ENCODE measurements at places on chromosomes 16 and 17. TPM values are rescaled to one million over a fixed set of nuclear protein-coding genes. Genes with fewer than 3 reads are reported as not detected.

- H3K4me1 ChIP-seq, result no peaks in the 10 kb centered on the region
- peaks cover 13% of the 10 kb centered on the region for H3K27me3 ChIP-seq
- H3K27ac ChIP-seq, result no peak overlapping the region
- H3K4me3 ChIP-seq, result no peak overlapping the region
- H3K36me3 ChIP-seq, result no peaks in the 10 kb centered on the region
These were observed 68.1 kb upstream of the SEC14L1 start for GRCh38 chr17:77072670-77073069.

DNA sequence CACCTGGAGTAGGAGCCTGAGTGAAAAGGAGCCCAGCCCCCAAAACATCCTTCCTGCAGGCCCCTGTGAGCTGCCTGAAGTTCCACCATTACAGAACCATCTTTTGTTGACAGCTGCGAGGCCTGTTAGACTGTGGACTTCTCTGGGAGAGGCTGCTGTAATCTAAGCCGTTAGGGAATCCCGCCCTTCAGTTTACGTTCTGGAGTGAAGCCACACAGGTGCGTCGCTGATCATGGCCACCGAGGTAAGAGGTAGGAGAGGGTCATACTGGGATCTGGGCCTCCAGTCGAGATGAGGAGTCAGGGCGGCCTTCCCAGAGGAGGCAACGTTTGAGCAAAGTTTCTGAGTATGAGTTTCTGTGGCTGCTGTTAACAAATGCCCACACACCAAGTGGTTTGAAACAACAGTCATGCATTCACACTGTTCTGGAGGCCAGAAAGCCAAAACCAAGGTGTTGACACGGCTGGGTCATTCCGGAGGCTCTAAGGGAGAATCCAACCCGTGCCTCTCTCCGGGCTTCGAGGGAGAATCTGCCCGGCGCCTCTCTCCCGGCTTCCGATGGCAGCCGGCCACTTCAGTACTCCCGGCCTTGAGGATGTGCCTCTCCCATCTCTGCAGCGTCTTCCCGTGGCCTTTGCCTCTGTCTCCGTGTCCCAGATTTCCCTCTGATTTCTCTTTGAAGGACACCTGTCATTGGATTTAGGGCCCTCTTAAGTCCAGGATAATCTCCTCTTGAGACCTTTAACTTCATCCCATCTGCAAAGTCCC lies 26.6 kb upstream of the ATP2C2 start:
- no peaks in the 10 kb centered on the region for H3K27me3 ChIP-seq
- H3K4me3 ChIP-seq, result no peak overlapping the region
- H3K4me1 ChIP-seq, result no peaks in the 10 kb centered on the region

DNA sequence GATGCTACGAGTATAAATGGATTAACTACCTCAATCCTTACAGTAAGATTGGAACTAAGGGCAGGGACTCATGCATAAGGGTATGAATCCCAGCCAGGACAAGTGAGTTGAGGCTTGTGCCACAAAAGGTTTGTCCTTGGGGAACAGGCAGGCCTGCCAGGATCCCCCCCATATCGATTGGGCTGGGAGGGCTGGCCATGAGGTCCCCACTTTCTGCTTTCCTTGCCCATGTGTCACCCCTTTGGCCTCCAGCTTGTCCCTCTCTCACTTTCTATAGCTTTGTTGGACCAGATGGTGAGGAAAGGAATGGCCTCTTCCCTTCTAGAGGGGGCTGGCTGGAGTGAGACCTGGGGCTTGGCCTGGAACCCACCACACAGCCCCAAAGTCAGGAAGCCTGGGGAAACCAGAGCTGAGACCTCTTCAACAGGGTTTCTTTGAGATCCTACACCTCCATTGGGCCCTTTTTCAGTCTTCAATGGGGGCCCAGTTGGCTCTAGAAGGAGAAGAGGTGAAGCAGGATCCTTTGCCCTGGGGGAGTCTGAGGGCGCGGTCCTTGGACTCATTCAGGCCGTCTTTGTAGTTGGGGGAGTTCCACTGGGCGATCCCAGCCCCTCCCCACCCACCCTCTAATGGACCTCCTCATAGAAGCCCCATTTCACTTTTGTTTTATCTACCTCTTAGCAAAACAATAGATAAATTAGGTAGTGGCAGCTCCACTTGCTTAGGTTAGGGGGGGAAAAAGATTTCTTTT lies 57.3 kb downstream of the IGF2BP1 start:
- DNase-seq, result no peak
- H3K27ac ChIP-seq, result no peak overlapping the region
- no peaks in the 10 kb centered on the region for H3K36me3 ChIP-seq
- H3K27me3 ChIP-seq, result peaks cover 4% of the 10 kb centered on the region
- H3K4me1 ChIP-seq, result peaks cover 6% of the 10 kb centered on the region

- H3K27ac ChIP-seq, result peak overlapping the region; percentile 93
- H3K36me3 ChIP-seq, result peaks cover 21% of the 10 kb centered on the region
- H3K4me1 ChIP-seq, result peaks cover 72% of the 10 kb centered on the region
- peak; percentile 80 for DNase-seq
- no peaks in the 10 kb centered on the region for H3K27me3 ChIP-seq
These were observed 206.8 kb downstream of the PRKCA start for GRCh38 chr17:66508896-66509844.

GRCh38 chr17:39198186-39198566 lies 707 bp upstream of the CACNB1 start:
- H3K27ac ChIP-seq, result peak overlapping the region; percentile 100
- peaks cover 41% of the 10 kb centered on the region for H3K4me1 ChIP-seq
- DNase-seq, result no peak
- peaks cover 33% of the 10 kb centered on the region for H3K36me3 ChIP-seq
- peak overlapping the region; percentile 98 for H3K4me3 ChIP-seq

DNA sequence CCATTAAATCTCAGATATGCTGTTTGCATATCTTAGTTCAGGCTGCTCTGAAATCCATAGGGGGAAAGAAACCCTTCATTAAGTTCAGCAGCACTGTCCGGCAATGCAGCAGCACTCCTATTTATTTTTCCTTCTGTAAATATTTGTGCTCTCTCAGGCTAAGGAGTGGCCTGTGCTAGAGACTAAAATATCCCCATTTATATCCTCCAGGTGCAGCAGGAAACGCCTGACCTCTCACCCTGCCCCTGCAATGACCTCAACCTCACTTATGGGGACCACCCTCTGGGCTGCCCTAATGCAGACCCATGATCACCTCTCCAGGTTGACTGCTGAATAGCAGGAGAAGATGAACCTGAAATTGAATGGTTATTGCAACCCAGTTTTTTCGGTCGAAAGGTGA lies 165.0 kb upstream of the ELAC2 start:
- H3K36me3 ChIP-seq, result no peaks in the 10 kb centered on the region
- H3K4me3 ChIP-seq, result no peak overlapping the region
- H3K4me1 ChIP-seq, result no peaks in the 10 kb centered on the region
- H3K27me3 ChIP-seq, result no peaks in the 10 kb centered on the region
- no peak for DNase-seq

Gene CACNG4
- not detected for total RNA-seq

DNA sequence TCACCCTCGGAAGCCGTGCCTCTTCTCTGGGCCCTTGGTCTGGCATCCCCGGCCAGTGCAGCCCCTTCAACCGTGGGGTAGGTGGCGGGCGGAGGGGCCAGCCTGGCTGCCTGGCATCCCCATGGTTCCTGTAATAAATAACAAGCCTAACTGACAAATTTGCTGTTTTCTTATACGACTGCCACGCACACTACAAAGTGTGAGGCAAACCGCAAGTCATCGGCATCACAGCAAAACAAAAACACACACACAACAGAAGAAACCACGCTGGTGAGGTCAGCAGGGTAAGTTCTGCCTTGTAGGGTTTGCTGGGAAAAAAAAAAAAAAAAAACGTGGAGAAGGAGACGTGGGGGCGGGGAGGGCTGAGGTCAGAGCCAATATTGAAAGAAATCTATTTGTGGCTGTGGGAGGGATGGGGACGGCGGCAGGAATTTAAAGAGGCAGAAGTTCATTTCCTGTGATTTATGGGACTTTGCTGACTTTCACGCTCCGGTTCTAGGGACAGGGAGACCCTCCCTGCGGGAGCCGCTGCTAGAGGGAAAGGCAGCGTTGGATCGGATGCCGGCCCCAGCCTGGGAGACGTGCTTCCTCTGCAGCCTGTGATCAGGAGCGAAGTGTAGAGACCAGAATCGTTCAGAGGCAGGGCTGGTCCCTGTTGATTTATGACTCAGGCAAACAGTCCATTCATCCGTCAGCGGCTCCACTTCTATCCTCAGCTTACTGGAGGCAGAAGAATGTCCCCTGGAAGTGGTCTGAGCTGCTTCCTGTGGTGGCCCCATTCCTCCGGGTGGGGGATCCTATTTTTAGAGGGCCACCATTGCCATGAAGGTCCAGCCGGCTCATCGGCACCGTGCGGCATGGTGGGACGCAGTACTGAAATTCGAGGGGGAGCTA lies 162.8 kb downstream of the FOXL1 start:
- peak overlapping the region; percentile 25 for H3K4me3 ChIP-seq
- peak; percentile 21 for DNase-seq
- H3K4me1 ChIP-seq, result peaks cover 9% of the 10 kb centered on the region
- H3K36me3 ChIP-seq, result no peaks in the 10 kb centered on the region
- H3K27me3 ChIP-seq, result peaks cover 39% of the 10 kb centered on the region
- H3K27ac ChIP-seq, result no peak overlapping the region

DNA sequence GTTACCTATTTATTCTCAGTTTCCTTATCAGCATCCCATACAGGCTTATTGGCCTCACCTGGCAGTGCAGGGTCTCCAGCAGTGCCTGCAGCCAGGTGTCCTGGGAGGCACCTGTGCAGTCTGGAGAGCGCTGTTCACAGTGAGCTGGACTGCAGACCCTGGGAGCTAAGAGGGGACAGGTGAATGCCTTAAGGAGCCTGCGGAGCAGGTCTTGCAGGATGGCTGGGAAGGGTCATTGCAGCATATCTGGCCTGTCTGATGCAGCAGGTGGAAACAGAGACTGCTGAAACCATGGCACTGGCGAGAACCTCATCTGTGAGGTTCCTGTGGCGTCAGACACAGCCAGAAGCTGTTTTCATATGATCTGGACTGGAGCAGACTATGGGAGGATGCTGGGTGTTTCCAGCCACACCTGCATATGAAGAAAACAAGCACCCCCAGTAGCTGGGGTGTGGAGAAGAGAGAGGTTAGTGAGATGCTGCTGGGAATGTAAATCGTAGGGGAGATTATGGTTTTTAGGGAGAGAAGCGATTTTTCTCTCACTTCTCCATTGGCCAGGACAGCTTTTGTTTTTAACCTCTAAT lies 77.0 kb downstream of the NTN1 start:
- H3K27ac ChIP-seq, result no peak overlapping the region
- DNase-seq, result no peak
- no peaks in the 10 kb centered on the region for H3K36me3 ChIP-seq

Gene AIPL1
- not detected for total RNA-seq

Gene TMEM235
- not detected for total RNA-seq

GRCh38 chr17:19333736-19334290 lies 28.7 kb downstream of the B9D1 start:
- no peaks in the 10 kb centered on the region for H3K36me3 ChIP-seq
- H3K4me3 ChIP-seq, result no peak overlapping the region
- no peak for DNase-seq
- peaks cover 4% of the 10 kb centered on the region for H3K4me1 ChIP-seq
